ENCODE measurements at places on chromosomes 4 and X.

GRCh38 chrX:132676561-132677186, 187.8 kb upstream of the MBNL3 start:
- DNase-seq, result no peak

GRCh38 chr4:85005865-85006377, 39.4 kb upstream of the WDFY3 start:
- DNase-seq, result no peak

- no peak for DNase-seq
Observed at GRCh38 chr4:66959207-66959606, 586.1 kb downstream of the CENPC start.

GRCh38 chr4:89308161-89308500, 531 bp upstream of the GPRIN3 start:
- DNase-seq, result no peak

GRCh38 chr4:106864231-106864630, 171.9 kb downstream of the DKK2 start:
- no peak for DNase-seq

DNA sequence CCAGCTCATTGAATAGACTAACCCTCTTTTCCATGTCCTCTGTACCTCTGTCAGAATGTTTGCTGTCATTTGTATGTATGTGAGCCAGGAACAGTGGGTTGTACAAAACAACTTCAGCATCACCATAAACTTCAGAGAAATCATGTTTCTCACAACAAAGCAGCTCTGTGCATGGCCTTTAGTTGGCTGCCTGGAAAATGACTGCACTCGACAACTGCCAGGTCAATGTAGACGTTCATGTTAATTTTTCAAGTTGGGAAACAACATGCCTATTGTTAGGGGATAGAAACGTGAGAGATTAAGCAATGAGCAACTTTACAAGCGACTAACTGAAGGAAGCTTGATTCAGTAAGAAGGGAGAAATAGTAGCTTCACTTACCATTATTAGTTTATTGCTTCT, 17.9 kb upstream of the CXCL11 start:
- no peak for DNase-seq

- no peak for DNase-seq
Observed at GRCh38 chr4:36870121-36870520, 374.4 kb upstream of the NWD2 start.

DNA sequence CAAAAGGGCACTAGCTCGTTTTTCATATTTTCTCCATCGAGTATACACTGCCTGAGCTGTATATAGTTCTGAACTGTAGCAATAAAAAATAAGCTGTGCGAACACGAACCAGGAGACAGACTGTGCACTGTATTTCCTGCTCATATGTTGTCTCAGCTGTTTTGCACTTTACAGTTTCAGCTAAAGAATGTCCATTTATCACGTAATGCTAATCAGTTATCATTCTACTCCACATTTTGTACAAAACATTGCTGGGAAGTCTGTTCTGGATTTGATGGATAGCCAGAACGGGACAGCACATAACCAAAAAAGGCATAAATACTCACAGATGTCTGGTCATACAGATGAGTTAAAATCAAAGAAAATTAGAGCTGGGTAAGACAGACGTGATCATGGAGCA, 315.5 kb upstream of the ADGRL3 start:
- DNase-seq, result no peak

GRCh38 chr4:76377911-76378310, 43.0 kb downstream of the CCDC158 start:
- no peak for DNase-seq

DNA sequence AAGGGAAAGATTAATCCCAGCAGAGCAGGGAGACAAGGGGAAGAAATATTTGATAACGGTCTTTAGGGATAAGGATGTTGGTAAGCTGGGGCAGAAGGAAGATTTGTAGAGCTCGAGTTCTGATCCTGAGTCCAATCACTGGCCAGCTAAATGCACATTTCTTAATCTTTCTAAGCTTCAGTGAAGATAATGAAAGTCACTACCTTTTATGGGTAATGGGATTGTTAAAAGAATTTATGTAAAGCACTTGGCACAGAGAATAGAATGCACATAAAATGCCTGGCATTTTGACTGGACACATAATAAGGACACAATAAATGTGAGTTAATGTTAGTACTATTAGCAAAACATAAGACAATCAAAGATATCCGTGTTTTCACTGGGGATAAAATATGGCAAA, 43.3 kb downstream of the NCAPG start:
- DNase-seq, result no peak

GRCh38 chr4:84925558-84925957, 40.9 kb downstream of the WDFY3 start:
- DNase-seq, result no peak

GRCh38 chrX:148501386-148502066, 1.1 kb downstream of the AFF2 start:
- no peak for DNase-seq

DNA sequence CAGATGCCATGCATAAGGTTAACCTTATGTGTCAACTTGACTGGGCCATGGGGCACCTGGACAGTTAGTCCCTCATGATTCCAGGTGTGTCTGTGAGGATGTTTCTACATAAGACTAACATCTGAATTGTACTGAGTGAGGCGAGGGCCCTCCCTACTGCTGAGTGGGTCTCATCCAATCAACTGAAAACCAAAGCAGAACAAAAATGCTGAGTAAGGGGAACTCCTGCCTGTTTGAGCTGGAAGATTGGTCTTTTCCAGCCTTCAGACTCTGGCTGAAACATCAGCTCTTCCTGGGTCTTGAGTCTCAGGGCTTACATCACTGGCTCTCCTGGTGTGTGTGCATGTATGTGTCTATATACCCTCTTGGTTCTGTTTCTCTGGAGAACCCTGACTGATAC, 13.8 kb downstream of the NELFA start:
- DNase-seq, result no peak

DNA sequence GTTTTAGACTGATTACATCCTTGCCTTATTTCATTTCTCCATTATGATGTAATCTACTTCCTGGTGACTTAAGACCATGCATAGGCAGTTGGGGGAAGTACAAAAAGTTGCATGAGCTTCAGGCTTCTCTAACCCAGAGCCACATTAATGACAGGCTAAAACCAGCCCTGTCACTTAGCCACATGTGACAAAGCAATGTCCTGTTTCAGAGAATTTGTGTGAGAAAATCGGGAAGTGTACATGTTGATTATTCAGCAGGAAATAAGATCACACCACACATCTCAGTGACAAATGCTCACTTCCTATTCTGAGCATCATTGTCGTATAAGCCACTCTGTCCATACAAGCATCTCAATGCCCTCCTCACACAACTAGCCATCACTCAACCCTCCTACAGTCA, 98.5 kb upstream of the MAGEB16 start:
- no peak for DNase-seq

- DNase-seq, result no peak
Observed at GRCh38 chrX:10679387-10679786, 59.0 kb upstream of the MID1 start.

GRCh38 chr4:6069845-6070709, 51.8 kb upstream of the C4orf50 start:
- no peak for DNase-seq

DNA sequence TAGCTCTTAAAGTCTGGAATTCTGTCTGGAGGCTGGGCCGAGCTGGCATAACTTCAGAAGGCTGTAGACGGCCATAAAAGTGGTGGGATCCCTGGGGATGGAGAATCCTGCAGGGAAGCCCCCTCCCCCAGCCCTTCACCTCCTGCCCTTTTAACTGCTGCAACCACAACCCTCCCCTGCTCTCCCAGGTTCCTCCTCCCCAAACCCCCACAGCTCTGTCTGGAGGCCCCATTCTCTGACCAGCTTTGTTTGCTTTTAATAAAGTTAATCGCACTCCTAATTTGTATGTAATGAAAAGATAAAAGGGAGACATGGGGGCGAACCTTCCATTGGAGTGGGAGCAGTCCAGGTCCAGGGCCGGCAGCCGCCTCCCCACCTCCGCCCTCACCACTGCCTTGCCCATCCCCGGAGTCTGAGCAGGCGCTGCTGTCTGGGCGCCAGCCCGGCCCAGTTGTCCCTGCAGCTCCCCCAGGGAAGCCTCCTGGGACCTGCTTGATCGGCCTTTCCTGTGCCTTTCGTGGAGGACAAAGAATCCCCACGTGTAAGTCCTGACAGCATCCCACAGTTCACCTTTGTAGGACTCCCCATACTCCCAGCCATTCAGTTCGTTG, 84.3 kb downstream of the PJA1 start:
- DNase-seq, result no peak

- DNase-seq, result no peak
Observed at GRCh38 chr4:98932539-98932938, 3.6 kb upstream of the EIF4E start.

DNA sequence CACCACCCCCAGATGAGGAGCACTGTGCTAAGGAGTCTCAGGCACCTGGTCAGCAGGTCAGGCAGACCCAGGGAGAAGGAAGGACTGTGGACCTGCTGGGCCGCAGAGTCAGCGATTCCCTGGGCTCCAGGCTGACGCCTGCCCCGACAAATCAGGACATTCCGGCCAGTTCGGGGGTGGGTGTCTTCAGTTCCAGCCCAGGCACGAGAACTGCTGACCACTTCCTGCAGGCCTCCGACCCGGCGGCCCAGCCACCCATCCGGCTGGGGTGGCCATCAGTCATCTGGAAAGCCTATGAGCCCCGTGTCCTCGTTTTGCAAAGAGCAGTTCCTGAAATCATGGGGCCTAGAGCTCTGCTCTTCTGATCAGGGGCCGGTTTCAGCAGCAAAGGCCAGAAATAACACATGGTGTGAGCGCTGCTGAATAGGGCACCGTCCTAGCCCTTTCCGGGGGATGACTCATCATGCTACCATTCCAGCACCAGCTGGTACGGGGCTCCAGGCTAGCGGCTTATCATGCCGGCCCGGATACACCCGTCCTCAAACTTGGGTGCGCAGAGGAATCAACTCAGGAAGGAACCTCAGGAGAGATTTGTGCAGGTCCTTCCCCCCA, 7.8 kb upstream of the SH3TC1 start:
- no peak for DNase-seq

GRCh38 chr4:153468587-153468986, 2.4 kb downstream of the TMEM131L start:
- DNase-seq, result no peak

- DNase-seq, result no peak
Observed at GRCh38 chr4:40838742-40839141, 89.0 kb downstream of the NSUN7 start.

- no peak for DNase-seq
Observed at GRCh38 chrX:47618923-47619485, 653 bp downstream of the SYN1 start.

- no peak for DNase-seq
Observed at GRCh38 chr4:67750691-67751090, 3.5 kb downstream of the GNRHR start.

DNA sequence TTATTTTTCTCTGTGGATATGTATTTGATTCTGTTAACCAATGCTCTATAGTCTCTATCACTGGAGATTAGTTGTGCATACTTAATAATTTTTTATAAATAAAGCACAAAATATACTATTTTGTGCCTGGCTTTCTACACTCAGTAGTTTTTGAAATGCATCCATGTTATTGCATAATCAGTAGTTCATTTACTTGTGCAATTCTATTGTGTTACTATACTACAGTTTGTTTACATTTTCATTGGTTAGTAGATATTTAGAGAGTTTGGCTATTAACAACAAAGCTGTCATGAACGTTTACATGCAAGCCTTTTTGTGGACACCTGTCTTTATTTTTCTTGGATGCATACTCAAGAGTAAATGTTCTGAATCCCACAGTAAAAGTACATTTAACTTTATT, 265.0 kb upstream of the FAT4 start:
- DNase-seq, result no peak

- no peak for DNase-seq
Observed at GRCh38 chr4:84579403-84579776, 3.5 kb upstream of the CDS1 start.

DNA sequence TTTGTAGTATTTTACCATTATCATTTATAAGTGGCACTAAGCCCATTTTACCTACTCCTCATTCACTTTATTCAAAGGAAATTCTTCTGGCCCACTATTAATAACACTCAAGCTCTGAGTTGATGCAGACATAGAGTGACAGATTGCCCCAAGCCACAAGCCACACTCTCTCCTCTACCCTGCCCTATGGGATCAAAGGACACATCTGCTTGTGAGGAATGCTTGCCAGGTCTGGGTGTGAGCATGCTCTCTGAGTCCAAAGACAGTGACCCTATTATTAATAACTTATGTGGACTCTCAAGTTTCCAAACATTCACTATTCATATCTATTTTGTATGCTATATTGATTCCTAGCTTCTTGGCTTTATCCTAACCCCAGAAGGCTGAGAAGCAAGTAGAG, 18.5 kb downstream of the ETNPPL start:
- DNase-seq, result no peak

- no peak for DNase-seq
Observed at GRCh38 chrX:25213611-25214010, 197.8 kb upstream of the ARX start.

DNA sequence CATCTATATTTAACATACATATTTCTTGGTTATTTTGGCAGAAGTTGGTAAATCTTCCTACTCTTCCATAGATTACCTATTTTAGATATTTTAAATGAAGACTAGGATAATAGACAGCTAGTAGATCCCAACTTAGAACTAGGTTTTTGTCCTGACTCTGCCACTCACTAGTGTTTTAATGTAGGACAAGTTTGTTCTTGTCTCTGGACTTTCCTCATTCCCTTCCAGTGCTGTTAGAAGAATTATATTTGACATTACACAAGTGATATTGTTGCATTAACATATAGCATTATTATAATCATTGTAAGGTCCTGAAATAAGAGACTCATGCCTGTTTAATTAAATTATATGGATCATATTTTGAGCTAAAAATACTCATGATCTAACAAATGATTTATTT, 24.1 kb upstream of the ALB start:
- no peak for DNase-seq

- no peak for DNase-seq
Observed at GRCh38 chrX:40155589-40156469, 58.1 kb upstream of the BCOR start.

- DNase-seq, result no peak
Observed at GRCh38 chr4:15971068-15971801, 8.3 kb upstream of the FGFBP2 start.

GRCh38 chr4:188076169-188076568, 33.2 kb downstream of the TRIML2 start:
- DNase-seq, result no peak

DNA sequence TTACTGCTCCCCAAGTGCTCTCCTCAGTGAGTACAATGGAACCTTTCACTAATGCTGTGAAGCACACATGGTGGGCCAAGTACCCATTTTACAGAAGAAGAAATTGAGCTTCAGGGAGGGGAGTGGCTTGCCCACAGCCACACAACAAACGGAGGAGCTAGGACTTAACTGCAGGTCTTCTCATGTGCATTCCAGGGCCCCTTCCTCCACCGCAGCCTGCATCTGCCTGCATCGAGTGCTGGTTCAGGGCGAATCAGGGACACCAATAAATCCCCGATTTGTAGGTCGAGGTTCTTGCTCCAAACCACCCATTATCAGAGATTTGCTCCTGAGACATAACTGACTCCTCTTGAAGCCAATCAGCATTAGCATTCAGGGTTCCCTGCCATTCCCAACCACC, 100.9 kb downstream of the MAMLD1 start:
- DNase-seq, result no peak

Data from stimulated activated CD8-positive, alpha-beta memory T cell treated with anti-CD3 and anti-CD28 coated beads, Interleukin-15, amount 100 ng/mL, for 4 hours (primary cell).